Activated CD8-positive, alpha-beta memory T cell treated with anti-CD3 and anti-CD28 coated beads for 48 hours (primary cell): ENCODE measurements at places on chromosomes 3 and 15.

DNA sequence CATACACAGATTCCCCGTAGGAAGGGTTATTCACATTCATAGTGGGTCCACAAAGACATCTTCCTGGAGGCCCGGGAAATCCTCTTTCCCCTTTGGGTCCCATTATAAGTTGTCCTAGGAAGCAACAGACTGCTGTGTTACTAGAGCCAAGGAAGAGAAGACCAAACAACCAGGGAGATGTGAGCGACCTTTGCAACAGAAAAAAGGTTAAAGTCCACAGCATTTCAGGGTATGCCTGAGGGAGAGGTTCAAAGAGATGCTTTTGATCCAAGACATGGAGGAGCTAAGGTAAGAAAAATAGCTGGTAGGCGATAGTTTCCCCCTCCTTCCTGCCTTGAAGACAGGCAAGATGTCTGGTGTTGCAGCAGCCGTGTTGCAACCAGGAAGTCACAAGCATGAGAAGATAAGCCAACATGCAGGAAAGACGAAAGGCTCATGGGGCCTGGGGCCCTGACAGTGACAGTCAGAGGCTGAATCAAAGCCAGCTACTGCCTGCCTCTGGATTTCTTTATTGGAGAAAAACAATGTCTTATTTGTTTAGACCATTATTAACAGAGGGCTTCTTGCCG is 30.9 kb downstream of the EAF1 start:
- no peak for DNase-seq

DNA sequence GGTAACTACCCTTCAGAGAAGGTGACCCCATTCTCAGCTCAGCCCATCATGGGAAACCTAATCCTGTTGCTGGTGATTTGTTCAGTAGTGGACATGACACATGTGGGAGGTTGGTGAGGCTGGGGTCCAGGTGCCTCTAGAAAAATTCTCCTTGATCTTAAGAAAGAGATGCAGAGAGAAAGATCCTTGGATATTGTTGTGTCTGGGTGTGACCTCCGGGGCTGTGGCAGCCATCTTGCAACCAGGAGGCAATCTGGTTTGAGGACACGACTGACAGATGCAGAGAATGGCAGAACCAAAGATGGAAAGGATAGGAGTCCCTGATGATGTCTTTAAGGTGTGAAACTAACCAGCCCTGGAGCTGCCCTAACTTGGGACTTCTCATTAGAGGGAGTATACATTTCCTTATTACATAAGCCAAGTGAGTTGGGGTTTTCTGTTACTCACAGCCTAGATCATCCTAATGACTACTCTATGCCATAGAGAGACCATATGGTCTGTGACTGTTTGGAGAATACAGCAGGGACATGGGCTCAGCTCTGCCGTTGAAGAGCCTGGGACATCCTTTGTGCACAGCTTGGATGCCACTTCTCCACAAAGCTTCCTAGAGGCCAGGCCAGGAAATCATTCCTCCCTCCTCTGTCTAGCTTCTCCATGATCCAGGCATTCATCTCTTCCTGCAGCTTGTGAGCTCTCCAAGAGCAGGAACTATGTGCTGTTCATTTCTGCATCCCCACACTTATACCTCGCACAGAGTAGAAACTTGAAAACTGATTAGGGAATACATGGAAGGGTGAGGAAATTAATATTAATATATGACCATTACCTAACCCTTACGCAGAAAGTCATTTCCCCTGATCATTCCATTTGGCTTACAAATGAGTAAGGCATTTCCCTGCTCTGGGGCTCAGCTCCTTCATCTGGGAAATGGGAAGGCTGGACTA is 45.9 kb downstream of the HRH1 start:
- no peak for DNase-seq

GRCh38 chr15:91469632-91470567 is 369.8 kb downstream of the SV2B start:
- peak; percentile 52 for DNase-seq

DNA sequence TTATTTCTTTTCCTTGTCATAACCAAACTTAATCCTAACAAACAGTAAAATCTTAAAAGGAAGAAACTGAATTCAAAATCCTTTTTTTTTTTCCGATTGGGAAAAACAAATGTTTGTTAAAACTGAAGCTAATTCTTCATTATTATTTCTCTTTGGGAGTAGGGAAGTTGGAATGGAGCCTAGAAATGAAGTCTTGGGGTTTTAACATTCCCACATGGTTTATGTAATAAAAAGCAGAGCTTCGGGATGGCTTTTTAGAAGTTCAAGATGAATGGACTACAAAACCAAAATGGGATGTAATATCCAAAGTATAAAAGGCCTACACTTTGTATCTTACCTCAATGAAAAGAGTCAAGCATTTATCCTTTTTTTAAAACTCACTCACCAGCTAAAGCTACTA is 189.0 kb upstream of the TMC3 start:
- no peak for DNase-seq

- DNase-seq = no peak
Observed at GRCh38 chr15:77085297-77085696, 14.4 kb upstream of the TSPAN3 start.

- DNase-seq = no peak
Observed at GRCh38 chr15:86002444-86002843, 77.2 kb upstream of the AGBL1 start.

DNA sequence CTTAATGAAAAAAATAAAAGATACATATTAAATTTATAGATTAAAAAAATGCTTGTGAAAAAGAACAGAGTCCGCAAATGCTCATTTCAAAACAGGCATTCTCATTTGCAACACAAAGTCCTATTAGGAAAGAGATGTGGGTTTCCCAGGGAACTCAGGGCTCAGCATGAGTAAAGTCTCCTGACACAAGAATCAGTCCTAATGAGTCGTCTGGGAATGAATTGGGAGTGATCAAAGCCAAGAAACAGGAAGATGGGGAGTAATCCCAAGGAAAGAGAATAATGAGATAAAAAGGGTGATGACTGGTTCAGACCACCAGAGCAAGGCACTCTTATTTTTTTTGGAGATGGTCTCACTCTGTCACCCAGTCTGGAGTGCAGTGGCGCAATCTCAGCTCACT is 443.7 kb downstream of the NR2F2 start:
- DNase-seq = no peak

GRCh38 chr15:56165234-56165633 is 78.4 kb downstream of the RFX7 start:
- DNase-seq = no peak

DNA sequence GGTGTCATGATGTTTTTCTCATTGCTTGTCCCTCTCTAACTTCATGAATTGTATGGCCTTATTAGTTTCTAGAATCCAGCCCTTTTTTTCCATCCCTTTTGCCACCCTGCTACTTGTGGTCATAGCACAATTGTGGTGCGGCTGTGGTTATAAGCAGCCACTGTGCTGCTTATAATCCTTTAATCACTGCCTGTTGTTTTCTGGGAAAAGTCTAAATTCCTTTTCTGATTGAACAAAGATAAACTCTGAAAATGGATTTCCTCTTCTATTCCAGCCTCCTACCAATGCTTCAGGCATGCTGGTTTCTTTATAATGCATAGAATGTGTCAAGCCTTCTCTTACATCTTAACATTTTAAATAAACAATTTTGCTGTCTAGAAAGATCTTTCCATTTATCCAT is 319.5 kb downstream of the C3orf38 start:
- DNase-seq = no peak

DNA sequence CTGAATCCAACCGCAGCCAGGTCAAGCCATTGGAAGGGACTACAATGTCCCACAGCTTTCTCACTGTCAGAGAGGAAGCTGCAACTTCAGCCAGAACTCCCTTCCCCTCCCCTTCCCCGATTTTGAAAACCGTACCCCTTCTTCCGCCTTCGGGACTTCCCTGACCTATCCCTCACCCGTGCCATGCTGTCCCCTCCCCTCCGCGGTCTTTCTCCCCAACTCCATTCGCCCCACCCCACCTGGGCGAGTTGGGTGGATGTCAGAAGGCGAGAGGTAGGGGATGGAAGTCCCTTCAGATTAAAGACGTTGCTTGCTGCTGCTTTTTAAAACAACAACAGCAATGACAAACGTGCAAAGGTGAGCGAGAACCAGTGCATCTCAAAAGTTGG is 723 bp downstream of the CPNE4 start:
- DNase-seq = no peak

DNA sequence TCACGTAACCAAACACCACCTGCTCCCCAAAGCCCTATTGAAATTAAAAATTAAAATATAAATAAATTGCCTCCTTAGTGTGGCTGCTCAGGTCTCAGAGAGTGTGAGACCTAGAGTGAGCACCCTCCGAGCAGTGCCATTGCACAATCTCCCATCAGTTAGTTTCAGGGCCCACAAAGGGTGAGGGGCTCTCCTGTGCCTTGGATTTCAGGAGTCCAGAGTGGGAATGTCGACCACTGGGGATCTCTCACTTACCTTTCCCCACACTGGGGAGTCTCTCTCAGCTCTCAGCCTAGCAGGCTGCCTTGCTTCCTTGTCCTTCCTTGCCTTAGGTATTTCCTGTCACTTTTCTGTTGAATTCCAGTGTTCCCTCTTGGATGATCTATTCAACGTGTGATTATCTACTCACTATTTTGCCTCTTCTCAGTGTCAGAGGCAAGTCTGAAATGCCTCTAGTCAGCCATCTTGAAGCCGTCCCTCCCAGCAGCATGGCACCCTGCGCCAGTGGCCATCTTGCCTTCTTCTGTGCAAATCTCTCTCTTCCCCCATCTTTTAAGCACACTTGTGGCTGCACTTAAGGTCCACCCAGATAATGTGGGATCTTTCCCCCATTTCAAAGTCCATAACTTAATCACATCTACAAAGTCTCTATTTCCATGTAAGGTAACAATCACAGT is 119.3 kb downstream of the LRRK1 start:
- DNase-seq = no peak

- DNase-seq = no peak
Observed at GRCh38 chr15:51780636-51781035, 29.2 kb downstream of the TMOD2 start.

GRCh38 chr15:58554758-58555157 is 123.0 kb downstream of the LIPC start:
- DNase-seq = no peak

- DNase-seq = no peak
Observed at GRCh38 chr3:4887177-4887576, 92.1 kb upstream of the BHLHE40 start.

DNA sequence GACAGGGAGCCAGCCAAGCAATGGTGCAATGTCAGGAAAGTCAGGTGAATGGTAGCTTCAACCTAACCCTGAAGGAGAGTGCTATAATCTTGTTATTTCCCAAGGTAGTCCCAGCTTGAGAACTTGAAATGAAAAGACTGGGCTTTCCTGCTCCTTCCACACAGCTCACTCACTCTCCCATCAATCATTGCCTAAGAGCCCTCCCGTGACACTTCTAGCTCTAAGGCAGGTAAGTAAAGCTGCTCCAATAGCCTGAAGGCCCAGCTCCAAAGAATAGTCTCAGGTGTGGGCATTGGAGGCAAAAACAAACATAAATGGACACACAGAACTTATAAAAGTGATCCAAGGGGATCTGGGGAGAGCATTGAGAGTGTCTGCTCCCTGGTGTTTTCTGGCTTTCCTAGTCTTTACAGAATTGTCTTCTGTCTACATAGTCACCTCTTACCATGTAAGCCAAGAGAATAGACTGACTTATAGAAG is 63.1 kb upstream of the TBC1D5 start:
- no peak for DNase-seq

GRCh38 chr3:4674216-4674615 is 181.1 kb downstream of the ITPR1 start:
- DNase-seq = no peak

GRCh38 chr3:105691633-105692032 is 177.2 kb downstream of the CBLB start:
- no peak for DNase-seq

GRCh38 chr15:45319472-45320214 is 58.7 kb downstream of the GATM start:
- no peak for DNase-seq

DNA sequence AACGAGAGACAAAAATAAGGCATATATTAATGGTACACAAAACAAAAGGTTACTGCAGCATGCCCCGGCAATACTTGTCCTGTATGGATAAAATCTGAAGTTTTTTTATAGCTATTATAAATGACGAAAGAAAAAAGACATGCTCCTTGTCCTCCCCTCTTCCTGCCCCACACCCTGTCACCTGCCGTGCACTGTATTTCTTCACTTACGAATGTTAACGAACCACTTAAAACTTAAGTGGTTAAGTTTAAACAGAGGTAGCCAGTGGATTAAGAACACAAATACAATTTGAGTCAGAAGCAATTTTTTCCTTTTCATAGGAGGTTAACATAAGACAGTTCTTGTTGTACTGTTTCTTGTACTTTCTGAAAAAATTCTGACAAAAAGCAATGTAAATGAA is 799.1 kb upstream of the NECTIN3 start:
- DNase-seq = no peak

DNA sequence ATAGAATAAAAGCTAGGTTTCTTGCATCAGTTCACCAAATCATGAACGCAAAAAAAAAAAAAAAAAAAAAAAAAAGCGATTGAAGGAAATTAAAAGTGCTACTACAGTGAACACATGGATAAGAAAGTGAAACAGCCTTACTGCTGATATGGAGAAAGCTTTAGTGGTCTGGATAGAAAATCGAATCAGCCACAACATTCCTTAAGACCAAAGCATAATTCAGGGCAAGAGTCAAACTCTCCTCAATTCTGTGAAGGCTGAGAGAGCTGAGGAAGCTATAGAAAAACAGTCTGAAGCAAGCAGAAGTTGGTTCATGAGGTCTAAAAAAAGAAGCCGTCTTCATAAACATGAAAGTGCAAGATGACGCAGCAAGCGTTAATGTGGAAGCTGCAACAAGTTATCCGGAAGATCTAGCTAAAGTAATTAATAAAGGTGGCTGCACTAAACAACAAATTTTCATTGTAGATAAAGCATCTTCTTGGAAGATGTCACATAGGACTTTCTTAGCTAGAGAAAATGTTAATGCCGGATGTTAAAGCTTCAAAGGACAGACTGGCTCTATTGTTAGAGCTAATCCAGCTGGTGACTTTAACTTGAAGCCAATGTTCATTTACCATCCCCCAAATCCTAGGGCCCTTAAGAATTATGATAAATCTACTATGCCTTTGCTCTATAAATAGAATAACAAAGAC is 19.2 kb downstream of the P3H2 start:
- DNase-seq = no peak

DNA sequence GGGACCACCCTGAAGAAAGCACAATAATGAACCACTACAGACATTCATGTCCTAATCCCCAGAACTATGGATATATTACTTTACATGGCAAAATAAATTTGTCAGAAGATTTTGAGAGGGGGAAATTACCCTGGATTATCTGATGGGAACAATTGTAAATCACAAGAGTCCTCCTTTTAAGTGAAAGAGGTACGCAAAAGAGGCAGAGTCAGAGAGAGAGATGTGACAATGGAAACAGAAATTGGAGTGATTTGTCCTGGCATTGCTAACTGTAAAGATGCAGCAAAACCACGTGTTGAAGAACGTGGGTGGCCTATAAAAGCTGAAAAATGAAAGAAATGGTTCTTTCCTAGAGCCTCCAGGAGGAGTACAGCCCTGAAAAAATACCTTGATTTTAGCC is 1121.4 kb upstream of the ALCAM start:
- DNase-seq = no peak
